Endothelial cell (in vitro differentiated cells): ENCODE measurements at places on chromosomes 16 and 17. TPM values are rescaled to one million over a fixed set of nuclear protein-coding genes. Genes with fewer than 3 reads are reported as not detected.

- DNase-seq: no peak
These were observed 38.4 kb upstream of the INTS2 start for GRCh38 chr17:61966191-61966590.

DNA sequence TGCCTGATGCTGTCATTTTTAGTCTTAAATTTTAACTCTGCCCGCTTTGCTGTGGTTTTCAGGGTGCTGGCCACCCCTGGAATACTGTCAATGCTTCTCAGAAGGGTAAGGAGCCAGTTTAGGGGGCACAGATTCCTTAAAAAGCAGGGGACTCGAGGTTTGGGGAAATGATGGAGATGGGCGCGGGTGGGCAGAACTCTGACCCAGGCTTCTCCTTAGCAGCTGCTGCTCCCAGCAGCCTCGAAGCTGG is 23.7 kb downstream of the STAT5A start:
- no peak for DNase-seq

DNA sequence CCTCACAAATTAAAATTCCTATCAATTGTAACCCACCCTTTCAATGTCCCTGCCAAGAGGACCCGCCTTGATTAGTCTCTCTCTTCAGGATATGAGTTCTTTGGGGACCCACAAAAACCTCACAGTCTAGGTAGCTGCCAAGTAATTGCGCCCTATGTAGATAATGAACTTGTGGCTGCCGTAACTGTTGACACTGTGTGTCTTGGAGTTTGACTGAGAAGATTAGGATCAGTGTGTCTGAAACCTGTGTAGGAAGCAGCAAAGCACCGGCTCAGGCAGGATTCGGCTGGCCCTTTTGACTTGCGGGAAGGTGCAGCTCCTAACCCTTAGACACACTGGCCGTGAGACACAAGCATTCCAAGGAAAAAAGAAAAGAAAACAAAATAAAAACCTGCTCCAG is 17.8 kb upstream of the SLC6A4 start:
- no peak for DNase-seq

DNA sequence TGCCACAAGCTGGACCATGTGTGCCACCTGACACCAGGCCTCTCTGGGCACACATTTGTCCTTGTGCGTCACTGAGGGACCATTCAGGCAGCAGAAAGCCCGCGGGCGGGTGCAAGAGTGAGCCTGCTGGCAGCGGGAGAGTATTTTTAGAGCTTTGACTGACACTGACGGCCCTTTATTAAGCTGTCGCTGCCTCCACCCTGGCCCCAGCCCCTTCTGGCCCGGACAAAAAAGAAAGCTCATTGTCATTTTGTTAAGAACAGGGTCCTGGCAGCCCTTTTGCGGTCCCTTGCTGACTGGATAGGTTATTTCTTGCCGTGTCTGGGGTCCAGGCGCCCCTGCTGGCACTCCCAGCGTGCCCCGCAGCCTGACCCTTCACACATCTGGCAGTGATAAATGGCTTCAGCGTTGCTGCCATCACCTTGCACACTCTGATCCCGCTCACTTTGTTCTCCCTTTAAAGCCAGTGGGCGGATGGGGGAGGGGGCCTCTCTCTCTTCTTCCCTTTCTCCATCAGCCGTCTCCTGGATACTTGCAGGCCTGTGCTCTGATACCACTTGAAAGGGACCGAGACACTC is 78.4 kb upstream of the NKD1 start:
- no peak for DNase-seq

DNA sequence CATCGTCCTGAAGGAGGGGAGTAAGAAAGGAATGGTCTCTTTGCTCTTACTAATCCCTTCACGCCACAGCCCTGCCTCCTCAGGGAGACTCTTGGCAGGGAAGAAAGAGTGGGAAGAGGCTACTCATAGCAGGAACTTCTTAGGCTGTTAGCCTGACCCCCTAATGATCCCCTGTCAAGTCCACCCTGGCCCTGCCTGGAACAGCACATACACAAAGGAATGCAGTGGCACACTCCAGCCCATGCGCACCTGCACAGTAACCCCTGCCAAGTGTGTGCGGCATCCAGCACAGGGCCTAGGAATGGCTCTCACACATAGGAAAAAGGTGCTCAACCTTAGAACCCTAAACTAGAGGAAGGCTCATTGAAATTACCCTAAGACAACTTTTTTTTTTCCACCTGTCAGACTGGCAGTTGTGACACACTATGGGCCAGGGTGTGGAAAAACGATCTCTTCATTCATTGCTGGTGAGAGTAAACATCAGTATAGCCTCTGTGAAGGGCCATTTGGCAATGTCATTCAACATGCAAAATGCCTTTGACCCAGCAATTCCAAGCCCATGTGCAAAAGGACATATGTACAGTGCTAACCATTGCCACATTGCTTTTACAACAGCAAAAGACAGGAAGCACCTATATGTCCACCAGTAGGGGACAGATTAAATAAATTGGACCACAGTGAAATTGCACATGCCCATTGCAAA is 50.1 kb downstream of the PIMREG start:
- no peak for DNase-seq

GRCh38 chr16:11586378-11586855 is 302 bp downstream of the LITAF start:
- DNase-seq: no peak

DNA sequence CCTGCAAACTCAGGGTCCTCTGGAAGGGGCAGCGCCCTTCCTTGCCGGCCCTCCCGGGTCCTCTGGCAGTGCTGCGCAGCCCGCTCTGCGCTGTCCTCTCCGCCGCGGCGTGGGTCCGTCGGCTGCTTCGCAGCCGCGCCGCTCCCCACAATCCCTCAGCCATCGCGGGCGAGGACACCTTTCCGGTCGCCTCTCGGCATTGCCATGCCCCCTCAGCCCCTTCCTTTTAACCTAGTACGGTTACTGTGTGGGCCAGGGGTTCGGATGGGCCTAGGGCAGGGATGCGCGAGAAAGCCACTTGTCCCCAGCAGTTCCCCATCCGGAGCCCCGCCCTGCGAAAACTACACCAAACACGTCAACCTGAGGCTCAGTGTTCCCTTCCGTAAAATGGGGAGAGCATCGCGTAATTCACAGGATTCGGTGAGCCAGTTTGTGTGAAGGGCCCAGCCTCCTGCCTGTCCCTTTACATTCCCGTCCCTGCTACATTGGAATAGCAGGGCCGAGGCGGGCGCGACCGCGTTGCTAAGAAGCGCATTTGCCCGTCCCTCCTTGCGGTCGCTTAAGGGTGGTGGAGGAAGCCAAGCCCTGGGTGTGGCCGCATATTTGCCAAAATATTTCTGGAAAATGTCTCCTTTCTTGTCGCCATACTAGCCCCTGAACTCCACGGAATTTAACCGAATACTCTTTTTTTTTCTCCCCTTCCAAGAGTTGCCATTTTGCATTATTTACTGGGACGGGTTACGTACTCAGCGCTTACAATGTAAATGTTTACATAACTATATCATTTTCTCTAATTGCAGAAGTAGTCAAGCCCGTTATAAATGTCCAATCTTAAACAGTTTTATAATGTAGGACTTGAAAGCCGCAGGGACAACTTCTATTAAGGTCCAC is 13.2 kb downstream of the COPZ2 start:
- DNase-seq: no peak

DNA sequence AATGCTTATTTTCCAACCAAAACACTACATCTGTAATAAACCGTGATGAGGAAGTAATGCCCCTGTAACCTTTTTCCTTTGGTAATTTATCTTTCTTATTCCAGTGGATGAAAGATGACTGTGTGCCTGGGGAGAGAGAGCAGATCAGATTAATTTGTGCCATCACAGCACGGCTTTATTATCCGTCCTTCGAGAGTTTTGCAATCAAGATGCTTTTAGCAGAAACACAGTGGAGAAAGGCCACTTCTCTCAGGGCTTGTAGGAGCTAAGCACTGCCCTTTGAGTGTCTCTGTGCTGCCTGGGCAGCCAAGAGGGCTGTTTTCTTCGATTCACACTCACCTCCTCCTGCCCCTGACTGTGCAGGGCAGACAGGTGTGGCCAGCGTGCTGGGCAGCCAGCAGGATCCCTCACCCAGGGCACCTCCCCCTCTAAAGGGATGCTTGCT is 190.2 kb downstream of the PRKCA start:
- DNase-seq: no peak

KRT36 gene
- total RNA-seq: not detected

LHX1 gene
- 4.5 TPM for total RNA-seq

MT1H gene
- total RNA-seq: not detected

RND2 gene
- total RNA-seq: 5.9 TPM
